ENCODE measurements at places on chromosomes 16 and 17.
A peak's percentile ranks its signal among the peaks of the same experiment; 100 is the strongest.

DNA sequence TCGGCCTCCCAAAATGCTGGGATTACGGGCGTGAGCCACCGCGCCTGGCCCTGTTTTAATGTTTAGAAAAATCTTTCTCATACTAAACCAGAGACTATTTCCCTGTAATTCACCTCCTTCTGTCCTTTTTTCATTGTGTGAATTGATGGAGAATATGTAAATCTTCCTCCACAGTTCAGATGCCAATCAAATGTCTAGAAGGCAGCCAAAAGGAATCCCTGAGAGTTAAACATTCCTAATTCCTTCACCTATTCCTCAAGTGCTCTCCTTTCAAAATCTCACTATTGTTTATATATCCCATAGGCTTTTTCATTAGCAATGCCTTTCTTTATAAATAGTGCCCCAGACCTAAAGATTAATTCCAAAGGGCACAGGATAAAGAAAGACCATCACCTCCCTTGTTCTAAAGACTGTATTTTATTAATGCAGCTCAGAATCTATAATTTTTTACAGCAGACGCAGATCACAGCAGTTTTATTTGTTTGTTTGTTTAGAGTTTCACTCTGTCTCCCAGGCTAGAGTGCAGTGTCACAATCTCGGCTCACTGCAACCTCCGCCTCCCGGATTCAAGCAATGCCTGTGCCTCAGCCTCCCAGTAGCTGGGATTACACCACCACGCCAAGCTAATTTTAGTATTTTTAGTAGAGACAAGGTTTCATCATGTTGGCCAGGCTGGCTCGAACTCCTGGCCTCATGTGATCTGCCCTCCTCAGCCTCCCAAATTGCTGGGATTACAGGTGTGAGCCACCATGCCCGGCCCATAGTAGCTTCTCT, 30.5 kb downstream of the COPZ2 start:
- DNase-seq, result no peak

GRCh38 chr17:75262112-75262606, 480 bp downstream of the MRPS7 start:
- DNase-seq, result no peak

DNA sequence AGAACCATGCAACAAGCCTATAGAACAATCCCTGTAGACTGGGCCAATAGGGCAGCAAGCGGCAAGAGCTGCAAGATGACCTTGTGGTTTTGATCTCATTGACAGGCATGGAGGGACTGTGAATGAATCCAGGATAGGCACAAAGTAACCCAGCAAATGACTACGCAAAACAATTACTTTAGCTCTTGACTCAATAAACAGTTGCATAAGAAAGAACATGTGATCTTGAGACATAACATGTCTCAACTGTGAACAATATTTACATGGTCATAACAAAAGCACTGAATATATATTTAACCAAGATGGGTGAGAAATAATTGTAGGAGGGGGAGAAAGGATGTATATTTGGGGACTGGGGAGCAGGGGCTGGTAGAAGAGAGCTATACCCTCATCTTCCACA, 313.7 kb upstream of the CDH5 start:
- no peak for DNase-seq

- DNase-seq, result peak; percentile 69
These were observed 40.3 kb downstream of the WNT3 start for GRCh38 chr17:46777943-46778915.

DNA sequence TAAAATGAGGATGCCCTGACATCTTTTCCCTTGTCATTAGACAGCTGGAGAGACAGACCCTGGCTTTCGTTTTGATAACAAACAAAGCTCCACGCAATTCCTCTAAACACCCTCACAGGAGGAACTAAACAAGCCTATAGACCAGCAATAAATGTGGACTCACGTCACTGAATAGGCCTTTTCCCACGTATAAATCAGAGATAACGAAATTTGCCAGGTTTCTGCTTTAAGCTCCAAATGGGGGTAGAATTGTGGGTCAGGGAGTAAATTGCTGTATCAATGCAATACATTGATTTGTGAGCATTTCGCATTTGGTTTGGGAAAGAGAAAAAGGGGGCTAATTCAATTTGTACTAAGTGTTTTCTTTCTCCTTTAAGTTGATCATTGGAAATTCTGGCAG, 256.0 kb downstream of the PMP22 start:
- DNase-seq, result no peak

DNA sequence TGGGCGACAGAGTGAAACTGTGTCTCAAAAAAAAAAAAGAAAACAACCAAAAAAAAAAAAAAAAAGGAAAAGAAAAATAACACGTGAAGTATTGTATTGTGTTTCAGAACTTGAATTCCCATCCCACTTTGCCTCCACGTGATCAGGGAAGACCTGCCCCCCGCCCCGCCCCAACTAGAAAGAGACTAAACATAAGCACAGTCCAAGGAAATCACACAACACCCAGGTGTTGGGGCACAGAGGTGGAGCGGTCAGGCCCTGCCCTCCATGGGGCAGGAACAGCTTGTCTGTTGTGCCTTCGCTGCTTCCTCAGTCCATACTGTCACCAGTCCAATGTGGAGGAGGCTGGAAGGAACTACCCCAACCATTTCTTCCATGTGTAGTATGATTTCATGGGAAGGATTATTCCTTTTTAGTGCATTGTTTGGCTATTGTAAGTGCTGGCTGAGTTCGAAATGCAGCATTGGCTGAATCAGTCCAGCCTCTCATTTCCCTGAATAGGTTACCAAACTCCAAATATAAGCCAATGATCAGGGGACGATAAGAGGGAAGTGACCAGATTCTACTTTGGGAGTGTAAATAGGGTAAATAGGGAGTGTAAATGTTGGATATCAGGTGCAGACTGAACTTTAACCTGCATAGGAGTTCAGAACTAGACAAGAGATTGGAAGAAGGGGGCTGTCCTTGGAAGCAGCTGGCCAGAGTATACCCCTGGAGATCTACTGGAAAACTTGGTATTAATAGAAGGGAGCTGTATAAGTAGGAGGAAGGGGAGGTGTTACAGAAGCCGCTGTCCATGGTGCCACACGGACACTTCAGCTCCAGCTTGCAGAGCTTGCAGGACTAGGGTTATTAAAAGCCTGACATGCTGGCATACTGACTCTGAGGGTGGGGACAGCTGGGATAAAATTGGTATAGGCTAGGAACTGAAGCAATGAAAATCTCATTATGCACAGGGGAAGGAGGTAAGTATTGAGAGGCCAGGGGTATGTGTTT, 50.7 kb downstream of the TANGO6 start:
- DNase-seq, result peak; percentile 12

DNA sequence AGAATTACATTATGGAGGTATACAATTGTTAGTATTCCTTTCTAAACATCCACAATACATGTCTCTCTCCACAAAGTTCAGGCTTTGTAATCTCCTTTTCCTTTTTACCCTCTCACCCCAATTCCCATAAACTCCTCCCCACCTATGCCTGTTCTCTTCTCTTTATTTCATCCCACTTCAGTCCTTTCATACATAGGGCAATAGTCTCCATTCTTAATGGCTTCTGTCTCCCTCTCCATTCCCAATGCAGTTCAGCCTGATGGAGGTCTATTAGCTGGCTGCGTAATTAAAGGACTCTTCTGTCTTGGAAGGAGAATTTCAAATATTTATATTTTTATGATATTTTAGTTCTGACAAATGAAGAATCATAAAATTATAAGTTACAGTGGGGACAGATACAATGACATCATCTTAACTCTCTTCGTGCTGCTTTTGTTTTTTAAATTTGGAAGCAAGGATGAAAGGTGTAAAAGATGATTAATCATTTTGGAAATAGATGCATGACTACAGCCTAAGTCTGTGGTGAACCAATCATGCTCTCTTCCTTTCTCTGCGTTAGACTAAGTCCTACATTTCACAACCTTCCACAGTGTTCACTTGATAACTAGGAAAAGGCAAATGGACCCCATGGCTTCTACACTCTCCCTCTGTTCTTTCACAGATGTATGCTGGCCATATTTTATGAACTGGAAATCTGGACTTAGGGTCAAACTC, 11.2 kb upstream of the FAM20A start:
- no peak for DNase-seq

DNA sequence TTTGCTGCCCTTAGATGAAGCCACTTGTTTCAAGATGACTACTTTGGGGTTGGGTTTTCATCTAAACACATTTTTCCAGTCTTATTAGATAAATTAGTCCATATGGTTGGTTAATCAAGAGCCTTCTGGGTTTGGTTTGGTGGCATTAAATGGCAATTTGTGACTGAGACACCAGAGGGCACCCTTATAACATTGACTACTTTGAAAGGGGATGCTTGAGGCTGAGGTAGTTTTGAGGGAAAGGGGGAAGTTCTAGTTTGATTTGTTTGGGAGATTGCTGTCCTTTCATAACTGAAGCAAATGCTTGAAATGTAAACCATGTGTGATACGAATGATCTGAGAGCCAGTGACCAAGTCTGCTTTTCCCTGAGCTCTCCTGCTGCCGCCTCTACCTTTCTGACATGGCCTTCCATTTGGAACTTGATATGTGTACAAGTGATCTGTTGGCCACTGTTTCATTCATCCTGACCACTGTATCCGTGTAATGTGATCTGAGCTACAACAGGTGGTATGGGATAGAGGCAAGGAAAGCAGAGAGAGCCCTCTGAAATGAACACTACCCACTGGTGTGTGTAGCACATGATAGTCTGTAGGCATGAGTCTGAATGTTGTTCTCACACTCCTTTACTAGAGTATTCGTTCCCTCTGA, 5.8 kb upstream of the RARA start:
- peak; percentile 63 for DNase-seq

- DNase-seq, result no peak
These were observed 93.9 kb downstream of the RGS9 start for GRCh38 chr17:65231086-65231485.

GRCh38 chr16:80725566-80726162, 78.7 kb downstream of the CDYL2 start:
- no peak for DNase-seq

DNA sequence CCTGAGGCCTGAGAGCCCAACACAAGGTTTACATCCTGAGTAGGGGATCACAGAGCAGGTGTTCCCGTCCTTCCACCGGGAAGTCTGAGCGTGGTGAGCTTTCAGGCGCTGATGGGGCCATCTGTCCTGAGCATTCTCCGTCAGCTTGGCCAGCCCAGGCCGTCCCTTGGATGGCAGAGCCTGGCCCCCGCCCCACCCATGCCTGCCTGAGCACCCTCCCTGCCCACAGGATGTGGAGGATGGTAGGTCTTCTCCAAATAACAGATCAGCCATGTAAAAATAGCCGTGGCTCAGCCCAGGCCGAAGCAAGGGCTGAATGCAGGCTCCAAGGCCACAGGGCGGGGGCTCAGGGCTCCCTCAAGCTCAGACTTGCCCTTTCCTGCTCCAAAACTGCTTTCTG, 20.2 kb downstream of the SPNS2 start:
- no peak for DNase-seq

DNA sequence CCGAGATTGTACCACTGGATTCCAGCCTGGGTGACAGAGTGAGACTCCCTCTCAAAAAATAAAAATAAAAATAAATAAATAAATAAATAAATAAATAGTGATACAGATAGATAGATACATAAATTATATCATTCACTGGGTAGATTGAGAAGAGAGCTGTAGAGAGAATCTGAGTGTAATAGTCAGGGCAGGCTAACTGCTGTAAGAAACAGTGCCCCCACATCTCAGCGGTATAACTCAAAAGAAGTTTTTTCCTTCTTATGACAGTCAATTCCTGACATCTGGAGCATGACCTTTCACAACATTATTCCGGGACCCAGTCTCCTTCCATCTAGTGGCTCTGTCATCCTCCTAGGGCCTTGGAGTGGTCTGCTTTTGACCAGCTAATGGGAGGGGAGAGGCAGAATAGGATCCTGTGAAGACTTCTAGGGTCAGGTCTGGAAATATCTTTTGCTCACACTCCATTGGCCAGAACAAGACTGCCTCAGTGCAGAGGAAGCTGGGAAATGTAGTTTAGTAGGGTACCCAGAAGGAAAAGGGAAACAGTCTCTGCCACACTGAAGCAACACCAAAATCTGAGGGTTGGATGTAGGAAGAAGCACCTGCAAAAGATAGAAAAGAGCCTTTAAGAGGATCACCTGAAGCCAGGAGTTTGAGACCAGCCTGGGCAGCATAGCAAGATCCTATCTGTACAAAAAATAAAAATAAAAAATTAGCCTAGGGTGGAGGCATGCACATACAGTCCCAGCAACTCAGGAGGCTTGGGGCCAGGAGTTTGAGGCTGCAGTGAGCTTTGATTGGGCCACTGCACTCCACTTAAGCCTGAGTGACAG, 3.0 kb upstream of the QPRT start:
- no peak for DNase-seq

DNA sequence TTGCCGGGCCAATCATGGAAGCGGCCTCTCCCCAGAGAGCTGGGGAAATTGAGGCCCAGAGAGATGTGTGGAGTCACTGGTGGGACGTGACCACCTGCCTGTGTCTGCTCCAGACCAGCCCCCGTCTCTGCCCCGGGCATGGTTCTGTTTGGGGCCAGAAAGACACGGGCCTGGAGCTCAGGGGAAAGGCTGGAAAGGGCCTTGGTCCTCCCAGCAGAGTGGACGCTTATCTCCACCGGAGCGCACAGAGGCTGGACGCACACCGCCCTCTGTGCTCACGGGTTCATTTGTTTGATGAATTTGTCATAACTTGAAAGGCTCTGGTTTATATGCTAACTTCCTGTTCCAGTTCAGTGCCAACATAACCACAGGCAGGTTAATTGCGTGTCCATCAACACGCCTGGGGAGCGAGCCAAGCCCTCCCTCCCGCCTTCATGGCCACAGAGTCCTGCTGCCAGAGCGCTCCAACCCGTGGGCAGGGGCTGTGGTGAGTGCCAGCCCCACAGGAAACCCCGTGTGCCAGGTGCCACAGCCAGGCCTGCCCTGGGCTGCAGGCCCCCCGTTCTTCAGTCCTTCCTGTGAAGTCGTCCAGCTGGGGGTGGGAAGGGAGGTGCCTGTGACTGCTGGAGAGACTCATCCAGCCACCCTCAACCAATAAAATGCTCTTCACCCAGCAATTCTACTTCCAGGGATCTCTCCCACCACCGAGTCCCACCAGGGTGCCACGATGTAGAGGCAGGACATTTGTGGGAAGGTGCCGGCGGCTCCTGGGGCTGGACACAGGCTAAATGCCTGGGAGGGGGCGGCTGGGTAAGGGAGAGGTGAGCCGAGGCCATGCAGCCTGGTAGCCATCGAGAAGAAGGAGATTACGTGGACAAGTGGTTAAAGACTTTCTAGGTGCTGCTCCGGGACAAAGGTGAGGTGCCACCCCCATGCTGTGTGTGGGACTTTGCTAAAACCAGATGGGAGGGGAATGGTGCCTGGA, 29.4 kb upstream of the BAHCC1 start:
- DNase-seq, result no peak

- DNase-seq, result no peak
These were observed 2.9 kb upstream of the RNF213 start for GRCh38 chr17:80257716-80258213.

- no peak for DNase-seq
These were observed 251.5 kb downstream of the CA10 start for GRCh38 chr17:51907041-51907440.

GRCh38 chr17:9050801-9051401, 29.6 kb downstream of the NTN1 start:
- no peak for DNase-seq

DNA sequence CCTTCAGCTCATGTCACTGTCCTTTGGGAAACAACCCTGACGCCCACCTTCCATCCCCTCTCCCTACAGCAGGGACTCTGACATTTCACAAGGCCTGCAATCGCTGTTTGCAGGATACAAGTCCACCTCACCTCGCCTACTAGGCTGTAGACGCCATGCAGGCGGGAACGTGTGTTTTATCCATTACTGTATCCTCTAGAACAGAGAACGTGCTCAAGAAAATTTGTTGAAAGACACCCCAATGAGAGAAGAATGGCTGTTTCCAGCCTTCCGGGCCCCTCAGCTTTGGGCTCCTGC, 1.5 kb upstream of the TTYH2 start:
- peak; percentile 40 for DNase-seq

- DNase-seq, result no peak
These were observed 150.0 kb downstream of the NPIPB11 start for GRCh38 chr16:29256501-29256981.

Measured in erythroblast (primary cell).